Activated T-helper 1 cell treated with Interleukin-2 at 50 U/mL for 16 hours (primary cell): ENCODE measurements at places on chromosomes 6 and 20.

DNA sequence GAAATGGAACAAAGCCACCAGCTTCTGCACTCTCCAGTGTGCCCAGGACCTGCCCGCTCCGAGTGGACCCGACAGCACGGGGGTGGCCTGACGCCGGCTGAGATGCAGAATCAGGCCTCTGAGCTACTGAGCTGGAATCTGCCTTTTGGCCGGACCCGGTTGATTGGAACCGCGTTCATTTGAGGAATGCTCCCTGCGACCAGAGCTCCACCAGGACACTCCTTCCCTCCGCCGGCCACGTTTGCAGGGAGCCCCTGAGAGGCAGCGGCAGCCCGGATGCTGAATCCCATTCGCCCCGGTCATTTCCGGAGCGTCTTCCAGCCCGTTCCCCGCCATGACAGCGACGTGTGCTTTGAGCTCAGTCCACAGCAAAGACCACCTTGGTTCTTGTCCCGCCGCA is 392.7 kb downstream of the THBS2 start:
- no peak for DNase-seq

- no peak for DNase-seq
Observed at GRCh38 chr20:1890469-1891262, 4.5 kb upstream of the SIRPA start.

- DNase-seq = no peak
Observed at GRCh38 chr6:72861935-72862432, 240.1 kb downstream of the KCNQ5 start.

GRCh38 chr6:6772751-6773150 is 184.2 kb downstream of the LY86 start:
- no peak for DNase-seq

DNA sequence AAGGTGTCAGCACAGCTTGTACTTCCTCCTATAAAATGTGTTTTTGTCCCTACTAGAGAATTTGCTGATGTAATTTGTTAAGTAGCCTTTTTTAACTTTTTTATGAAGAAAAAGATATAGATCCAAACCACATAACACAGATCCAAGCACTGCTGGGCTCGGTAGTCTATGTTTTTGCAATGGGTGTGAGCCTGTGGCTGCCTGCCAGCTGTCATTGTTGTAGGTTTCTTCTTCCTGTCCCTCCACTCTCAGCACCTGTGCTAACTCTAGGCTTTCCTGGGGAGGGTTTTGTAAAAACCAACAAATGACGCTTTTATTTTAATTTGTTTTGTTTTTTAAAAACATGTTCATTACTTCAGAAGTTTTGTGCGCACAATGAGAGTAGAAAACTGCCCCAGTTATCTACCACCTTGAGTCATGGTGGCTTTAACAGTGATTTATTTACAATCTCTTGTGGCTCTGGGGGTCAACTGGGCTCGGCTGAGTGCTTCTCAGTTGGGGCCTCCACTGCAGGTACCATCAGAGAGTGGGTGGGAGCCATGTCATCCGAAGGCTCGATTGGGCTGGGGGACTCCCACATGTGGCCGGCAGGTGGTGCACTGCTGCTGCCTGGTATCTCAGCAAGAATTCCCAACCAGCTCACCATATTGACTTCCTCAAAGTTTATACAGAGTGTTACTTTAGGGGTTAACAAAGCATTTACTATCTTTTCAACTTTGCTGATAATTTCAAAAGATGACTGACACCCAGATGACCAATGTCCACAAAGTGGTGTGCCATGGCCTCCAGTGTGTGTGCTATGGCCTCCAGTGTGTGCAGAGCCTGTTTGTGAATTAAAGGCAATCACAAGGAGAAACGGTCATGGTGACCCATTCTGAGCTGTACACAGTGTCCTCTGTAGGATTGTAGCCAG is 3.0 kb upstream of the CCR6 start:
- DNase-seq = peak; percentile 41

DNA sequence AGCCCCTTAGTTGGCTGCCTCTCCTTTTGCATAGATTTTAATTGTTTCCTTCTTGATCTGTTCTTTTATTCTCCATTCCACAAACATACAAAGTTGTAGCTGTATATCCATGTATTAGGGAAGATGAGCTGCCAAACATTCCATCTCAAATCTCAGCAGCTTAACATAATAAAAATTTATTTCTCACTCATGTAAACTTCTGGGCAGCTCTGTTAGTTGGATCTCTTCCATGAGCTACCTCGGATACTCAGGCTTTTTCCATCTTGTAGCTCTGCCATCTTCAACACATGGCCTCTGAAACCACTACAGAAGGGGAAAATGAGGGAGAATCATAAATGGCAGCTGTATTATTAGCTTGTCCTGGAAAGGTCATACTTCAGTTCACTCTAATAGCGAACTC is 149.4 kb upstream of the BMP2 start:
- DNase-seq = no peak

GRCh38 chr6:111550953-111551352 is 54.7 kb downstream of the TRAF3IP2 start:
- no peak for DNase-seq

- no peak for DNase-seq
Observed at GRCh38 chr20:33249456-33249855, 13.7 kb downstream of the BPIFA1 start.
